ENCODE measurements at places on chromosomes 2 and 18.

GRCh38 chr2:172613615-172614231 lies 57.8 kb downstream of the PDK1 start:
- DNase-seq: no peak

GRCh38 chr18:56986829-56987228 lies 160.1 kb upstream of the BOD1L2 start:
- no peak for DNase-seq

DNA sequence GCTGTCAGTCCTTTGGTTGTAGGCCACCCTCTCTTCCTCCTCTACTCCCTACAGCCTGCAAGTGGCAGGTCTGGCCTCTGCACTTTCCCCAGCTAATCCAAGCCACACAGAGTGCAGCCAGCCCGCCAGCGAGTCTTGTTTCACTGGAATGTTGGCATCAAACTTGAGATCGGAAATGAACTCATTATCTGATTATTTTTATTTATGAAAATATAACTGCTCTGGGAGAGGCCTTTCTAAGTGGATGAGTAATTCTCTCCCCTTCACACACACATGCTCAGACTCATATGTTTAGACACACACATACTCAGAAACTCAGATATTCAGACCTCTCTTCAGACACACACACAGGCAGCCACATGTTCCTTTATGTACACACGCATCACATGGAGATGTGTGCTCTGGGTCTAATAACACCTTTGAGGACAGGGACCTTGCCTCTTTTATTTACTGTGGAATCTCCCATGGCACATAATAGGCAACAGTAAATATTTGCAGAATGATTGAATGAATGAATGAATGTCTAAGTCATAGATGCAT lies 151.3 kb downstream of the ZFP36L2 start:
- DNase-seq: no peak

GRCh38 chr2:106160786-106161261 lies 33.3 kb downstream of the UXS1 start:
- peak; percentile 26 for DNase-seq

DNA sequence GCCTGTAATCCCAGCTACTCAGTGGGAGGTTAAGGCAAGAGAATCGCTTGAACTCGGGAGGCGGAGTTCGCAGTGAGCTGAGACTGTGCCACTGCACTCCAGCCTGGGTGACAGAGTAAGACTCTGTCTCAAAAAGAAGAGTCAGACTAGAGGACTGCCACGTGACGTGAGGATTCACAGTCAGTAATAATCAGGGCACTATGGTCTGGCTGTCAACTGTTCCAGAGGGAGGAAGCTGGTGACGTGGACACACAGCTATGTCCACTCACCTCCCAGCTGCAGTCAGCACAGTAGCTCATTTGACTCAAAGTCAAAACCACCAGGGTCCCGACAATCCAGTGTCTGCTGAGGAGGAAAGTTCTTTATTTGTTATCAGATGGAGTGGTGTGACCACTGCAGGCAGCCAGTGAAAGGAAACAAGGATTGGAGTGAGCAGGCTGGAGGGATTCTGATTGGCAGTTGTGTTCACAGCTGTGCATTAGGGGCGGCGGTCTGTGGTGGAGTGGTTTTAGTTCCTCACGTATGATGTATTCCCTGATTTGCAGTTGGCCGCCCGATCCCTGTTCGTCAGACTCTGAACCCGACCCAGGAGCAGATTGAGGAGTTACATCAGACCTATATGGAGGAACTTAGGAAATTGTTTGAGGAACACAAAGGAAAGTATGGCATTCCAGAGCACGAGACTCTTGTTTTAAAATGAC lies 37.9 kb downstream of the MOGAT1 start:
- DNase-seq: no peak

- no peak for DNase-seq
Observed at GRCh38 chr2:235247001-235247400, 246.8 kb upstream of the AGAP1 start.

All from activated CD4-positive, alpha-beta T cell treated with anti-CD3 and anti-CD28 coated beads, Interleukin-2, amount 50 U/mL, for 4 hours (primary cell).